ENCODE measurements at places on chromosomes 2 and 18.

GRCh38 chr2:156437272-156437930 lies 1.2 kb downstream of the GPD2 start:
- no peak for DNase-seq

DNA sequence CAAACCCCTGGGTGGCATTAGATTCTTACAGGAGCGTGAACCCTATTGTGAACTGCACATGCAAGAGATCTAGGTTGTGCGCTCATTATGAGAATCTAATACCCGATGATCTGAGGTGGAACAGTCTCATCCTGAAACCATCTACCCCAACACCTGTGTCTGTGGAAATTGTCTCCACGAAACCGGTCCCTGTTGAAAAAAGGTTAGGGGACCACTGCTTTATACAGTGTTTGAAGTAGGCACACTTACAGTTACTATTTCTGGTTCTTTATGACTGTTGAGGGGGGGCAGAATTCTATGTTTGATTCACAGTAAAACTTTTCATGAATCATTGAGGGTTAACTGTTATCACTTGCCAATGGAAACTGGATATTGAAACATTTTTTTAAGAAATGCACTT lies 72.0 kb downstream of the RIF1 start:
- no peak for DNase-seq

DNA sequence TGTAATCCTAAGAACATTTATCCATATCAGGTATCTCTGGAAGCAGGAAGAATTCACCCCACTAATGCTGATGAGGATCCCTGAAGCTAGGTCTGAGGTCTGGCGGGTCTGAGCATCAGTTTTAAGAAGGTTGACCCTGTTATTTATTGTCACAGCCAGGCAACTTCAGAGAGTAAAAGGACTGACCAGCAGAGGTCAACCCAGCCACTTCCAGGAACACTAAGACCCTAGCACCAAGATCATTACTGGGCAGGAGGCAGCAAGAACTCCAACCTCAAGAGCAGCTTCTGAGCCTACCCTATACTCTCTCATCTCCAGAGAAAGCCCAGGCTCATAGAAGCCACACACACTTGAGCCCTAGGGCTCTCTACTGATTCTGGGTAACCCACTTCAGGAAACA lies 901.4 kb downstream of the DCDC2C start:
- DNase-seq, result no peak

- DNase-seq, result no peak
Observed at GRCh38 chr2:113217455-113218282, 43.9 kb downstream of the PSD4 start.

DNA sequence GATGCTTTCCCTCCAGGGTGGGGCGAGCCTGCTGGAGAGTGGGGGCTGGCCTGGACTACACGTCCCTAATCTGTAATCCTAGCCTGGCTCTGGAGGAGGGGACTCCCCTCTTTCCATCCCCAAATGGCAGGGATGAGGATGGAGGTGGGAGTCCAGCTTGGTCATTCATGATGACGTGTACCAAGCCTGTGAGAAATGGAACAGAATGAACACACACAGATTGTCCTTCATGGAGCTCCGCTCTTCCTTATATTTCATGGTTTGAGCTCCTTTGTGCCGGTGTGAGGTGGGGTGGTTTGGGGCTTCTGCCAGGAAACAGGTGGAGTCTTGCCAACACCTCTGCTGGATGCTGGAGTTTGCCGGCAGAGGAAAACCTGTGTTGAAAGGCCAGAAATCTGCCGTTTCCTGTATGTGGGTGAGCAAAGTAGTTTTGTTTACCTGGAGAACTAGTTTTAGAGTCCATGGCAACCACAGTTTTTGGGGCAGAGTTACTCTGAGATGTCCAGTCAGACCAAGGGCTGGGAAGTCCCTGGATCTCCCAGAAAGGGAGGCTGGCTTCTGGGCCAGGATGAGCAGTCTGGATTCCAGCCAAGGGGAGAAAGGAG lies 417.6 kb upstream of the MEX3C start:
- no peak for DNase-seq

DNA sequence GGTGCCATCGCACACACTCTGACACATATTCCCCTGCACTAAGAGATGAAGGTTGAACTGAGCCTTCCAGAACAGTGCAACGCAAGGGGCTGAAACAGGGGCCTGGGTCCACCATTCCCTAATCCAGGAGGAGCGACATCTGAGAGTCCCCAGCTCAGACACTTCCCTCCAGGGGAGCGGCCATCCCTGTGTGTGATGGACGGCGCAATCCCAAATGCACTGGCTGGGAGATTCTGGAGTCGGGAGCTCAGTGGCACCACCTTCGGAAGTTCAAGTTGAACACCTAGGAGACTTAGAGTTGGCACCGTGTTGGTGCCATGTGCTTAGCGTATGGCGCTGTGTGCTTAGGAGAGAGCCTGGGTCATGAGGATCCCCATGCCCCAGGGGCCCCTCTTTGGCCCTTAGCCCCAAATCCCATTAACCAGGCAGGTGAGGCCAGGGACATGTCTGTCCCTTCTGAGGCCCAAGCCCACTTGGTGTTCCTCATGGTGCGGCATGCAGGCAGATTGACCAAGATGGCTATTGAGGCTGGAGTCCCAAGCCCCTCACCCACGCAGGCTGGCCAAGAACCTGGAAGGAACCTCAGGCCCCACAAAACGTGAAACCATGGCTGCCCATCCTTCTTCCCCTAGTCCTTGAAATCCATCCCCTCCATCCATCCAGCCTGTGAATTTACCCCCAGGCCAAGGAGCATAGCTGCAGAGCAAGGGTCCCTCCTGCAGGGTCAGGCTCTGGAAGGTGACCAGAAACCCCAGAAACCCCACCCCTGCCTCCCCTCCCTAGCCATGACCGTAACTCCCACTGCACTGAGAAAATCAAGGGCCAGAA lies 114.1 kb upstream of the OTOS start:
- DNase-seq, result no peak

DNA sequence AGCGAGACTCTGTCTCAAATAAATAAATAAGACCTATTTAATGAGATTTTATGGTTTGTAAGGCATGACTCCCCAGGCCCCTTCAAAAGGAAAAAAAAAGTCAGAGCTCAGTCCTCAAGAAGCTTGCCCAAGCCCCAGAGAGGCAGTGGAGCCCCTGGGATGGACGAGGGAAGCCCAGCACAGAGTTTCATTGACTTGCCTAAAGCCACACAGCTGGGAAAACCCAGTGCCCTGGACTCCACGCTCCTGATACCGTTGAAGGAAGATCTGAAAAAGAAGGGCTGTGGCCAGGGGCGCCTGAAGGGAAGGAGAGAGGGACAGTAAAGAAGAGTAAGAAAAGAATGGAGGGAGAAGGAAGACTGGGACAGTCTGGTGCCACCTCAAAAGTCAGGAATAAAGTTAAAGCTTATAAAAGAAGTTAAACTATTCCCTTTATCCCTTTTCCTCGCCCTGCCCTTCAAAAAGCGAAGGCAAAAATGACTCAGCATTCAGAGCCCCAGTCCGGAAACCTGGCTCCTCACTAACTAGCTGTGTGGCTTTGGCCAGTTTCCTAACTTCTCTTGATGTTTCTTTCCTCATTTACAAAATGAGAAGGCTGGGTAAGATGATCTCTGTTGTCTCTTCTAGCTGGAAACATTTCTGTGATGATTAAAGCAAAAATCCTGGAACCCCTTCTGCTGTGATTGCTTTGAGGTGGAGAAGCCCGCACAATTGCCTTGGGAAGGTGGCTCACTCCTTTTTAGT lies 46.7 kb downstream of the LYPD1 start:
- DNase-seq, result no peak

GRCh38 chr2:202278944-202279343 lies 13.4 kb downstream of the NOP58 start:
- DNase-seq, result no peak

- DNase-seq, result no peak
Observed at GRCh38 chr18:48820483-48821250, 130.1 kb downstream of the SMAD7 start.

DNA sequence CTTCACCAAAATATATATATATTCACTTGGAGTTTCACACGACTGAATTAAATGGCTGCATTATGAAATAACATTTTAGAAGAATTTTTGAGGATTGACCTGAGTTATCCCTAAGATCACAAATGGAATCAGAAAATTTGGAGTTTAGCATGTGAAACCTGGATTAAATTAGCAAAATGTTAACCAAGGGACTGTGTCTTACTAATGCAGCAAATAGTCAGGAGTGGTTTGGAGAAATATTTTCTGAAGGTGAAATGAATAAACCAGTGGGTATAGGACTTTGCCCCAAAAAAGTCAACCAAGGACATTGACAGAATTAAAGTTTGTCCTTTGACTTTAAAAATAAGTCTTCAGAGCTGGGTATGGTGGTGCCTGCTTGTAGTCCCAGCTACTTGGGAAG lies 111.2 kb downstream of the PRPF40A start:
- DNase-seq, result no peak

- DNase-seq, result no peak
Observed at GRCh38 chr18:56036741-56037140, 448.7 kb upstream of the TCF4 start.

- no peak for DNase-seq
Observed at GRCh38 chr2:237283131-237283928, 130.6 kb downstream of the COL6A3 start.

DNA sequence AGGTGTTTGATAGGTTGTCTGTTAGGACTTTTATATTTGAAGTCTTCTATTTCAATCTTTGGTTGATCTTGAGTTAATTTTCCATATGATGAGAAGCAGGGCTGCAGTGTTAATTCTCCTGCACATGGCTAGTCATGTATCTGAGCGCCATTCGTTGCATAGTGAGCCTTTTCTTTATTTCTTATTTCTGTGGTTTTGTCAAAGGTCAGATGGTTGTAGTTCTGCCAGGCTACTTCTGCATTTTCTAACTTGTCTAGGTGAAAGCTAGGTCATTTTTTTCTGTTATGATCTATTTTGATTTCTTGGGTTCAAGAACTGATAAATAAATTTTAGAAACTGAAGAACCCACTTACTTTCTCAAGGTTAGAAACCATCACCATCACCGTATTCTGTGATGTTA lies 56.7 kb downstream of the CCDC74A start:
- no peak for DNase-seq

GRCh38 chr2:233862261-233862768 lies 5.9 kb downstream of the MSL3B start:
- no peak for DNase-seq

DNA sequence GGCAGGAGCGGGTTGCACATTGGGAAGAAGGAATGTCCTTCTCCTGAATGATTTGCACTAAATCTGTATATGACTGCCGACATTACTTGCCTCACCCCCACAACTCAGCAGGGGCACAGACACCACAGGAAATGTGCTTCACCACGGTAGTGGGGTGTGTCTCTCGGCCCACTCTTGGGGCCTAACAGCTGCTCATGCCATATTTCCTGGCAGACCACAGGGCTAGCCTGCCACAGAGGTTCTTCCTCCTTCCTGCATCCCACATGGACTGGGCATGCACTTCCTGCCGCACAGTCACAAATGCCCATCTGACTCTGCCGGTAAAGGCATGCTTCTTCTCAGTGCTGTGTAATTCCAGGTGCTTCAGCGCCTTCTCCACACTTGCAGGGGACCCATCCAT lies 10.3 kb upstream of the PAPOLG start:
- no peak for DNase-seq
